ENCODE measurements at places on chromosomes 12 and 14. TPM values are rescaled to one million over a fixed set of nuclear protein-coding genes. Genes with fewer than 3 reads are reported as not detected.

DNAH10 gene
- not detected for polyA plus RNA-seq

RAD51AP1 gene
- polyA plus RNA-seq: 16.2 TPM

RPL10L gene
- 0.25 TPM for polyA plus RNA-seq

TMEM132C gene
- 15.2 TPM for polyA plus RNA-seq

SNRNP35 gene
- 27.7 TPM for polyA plus RNA-seq

LGR5 gene
- polyA plus RNA-seq: 24.8 TPM

TBX3 gene
- 34.5 TPM for polyA plus RNA-seq

RESF1 gene
- polyA plus RNA-seq: 24.3 TPM

SLC6A13 gene
- 1.2 TPM for polyA plus RNA-seq

SOAT2 gene
- polyA plus RNA-seq: 0.22 TPM

NANOG gene
- not detected for polyA plus RNA-seq

HIF1A gene
- polyA plus RNA-seq: 76.3 TPM

TOMM20L gene
- 0.58 TPM for polyA plus RNA-seq

Data from muscle of arm (tissue), 14 donors.